Epithelial cell of esophagus (primary cell): ENCODE measurements at places on chromosomes 1 and 21.
A peak's percentile ranks its signal among the peaks of the same experiment; 100 is the strongest.

- peak; percentile 49 for DNase-seq
These were observed 1.3 kb upstream of the SYT6 start for GRCh38 chr1:114154963-114155322.

GRCh38 chr1:53605181-53605580 is 133.8 kb downstream of the GLIS1 start:
- no peak for DNase-seq

DNA sequence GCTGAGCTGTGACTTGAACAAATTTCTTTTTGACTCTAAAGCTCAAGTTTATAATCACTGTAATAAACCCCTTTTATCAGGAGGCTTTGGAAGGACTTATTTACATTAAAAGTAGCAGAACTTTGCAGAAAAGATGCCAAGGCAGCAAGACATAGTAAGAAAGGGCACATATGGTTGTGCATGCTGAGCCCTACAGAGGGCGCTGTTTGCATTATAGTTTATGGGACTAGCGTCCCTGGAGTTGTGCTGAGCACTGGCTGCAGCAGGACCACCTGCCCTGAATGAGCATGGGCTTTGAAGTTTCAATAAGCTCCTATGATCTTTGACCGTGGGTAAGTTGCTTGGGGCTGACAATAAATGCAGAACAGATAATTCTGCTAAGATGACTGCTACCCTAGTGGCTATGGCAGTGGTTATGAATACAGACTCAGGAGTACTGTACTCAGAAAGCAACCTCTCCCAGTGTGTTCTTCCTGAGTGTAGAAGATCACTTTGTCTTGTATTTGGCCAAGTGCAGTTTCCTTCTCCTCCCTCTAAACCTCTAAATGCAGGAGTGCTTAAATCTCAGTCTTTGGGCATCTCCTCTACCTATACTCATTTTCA is 45.4 kb upstream of the USP1 start:
- DNase-seq: no peak

DNA sequence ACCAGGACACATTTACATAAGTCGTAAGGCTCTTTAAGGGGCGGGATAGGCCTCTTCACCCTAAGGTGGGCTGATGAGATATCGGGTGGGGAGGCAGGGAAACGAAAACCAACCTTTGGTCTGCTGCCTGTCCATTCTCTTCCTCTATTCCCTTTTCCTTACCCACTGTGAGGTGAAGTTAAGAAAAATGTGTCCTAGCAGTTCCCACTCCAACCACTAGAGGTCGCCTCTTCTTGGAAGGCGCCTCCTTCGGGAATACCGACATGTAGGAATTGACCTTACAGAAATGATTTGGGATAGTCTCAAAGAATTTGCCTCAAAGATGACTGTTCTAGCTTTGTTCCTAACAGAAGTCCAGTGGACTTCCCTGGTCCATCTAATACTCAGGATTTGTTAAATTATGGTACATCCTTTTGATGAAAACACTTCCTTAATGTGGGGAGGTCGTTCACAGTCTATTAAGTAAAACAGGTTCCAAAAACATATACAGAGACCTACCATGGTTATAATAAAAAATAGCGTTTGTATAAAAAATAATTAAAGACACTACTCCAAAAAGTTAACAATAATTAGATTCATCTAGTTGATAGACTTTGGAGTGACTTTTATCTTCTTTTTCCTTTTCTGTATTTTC is 14.1 kb downstream of the AZIN2 start:
- peak; percentile 72 for DNase-seq

DNA sequence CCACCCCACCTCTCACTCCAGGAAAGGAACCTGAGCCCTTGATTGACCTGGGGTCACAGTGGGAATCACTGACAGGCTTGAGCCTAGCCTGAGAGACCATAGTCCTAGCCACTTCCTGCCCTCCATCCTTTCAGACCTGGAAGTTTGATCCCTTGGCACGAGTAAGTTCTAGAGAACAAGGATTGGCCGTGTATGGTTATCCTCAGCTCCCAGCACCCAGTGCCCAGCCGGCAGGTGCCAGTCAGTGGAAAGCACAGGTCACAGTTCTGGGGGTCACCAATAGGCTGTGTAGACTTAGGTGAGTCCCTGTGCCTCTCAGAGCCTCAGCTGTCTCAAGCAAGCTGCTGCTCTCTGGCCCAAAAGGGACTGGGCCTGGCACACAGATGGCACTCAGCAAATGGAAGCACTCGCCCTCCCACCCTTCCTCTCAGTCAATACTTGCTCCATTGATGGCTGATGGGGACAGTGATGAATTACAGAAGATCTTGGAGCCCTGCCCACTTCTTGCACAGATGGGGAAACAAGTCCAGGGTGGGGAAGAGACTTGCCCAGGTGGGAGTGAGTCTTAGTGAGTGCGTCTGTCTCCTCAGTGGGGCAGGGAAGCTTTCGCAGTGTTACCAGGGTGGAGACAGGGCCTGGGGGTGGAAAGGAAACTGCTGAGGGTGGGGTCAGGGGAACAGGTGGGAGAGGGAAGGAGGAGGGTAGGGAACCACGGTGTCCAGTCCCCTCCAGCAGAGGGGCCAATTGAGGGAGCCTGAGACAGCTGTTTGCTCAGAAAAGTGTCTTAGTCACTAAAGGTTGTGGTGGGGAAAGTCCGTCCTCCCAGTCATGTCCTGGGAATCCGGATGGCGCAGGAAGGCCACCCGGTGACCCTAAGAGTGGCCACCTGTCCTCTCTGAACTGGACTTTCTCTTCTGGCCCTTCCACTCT is 2.6 kb upstream of the KCNQ4 start:
- DNase-seq: no peak

DNA sequence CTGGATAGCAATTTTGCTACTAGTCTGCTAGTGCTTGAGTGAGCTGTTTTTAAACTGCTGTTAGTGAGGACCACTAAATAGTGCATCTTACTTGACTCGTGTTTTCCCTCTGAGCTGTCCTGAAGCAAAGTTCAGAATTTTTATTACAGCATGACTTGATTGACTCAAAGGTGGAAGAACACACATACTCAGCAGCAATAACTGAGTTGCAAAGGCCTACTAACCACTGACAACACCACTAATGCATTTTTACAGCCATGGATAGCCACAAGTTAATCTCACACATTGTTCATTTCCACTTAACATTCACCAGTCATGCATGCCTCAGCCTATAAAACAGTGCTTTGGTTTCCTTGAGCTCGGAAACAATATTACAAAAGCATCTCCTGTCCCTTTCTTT is 148.7 kb downstream of the RUNX1 start:
- peak; percentile 45 for DNase-seq

DNA sequence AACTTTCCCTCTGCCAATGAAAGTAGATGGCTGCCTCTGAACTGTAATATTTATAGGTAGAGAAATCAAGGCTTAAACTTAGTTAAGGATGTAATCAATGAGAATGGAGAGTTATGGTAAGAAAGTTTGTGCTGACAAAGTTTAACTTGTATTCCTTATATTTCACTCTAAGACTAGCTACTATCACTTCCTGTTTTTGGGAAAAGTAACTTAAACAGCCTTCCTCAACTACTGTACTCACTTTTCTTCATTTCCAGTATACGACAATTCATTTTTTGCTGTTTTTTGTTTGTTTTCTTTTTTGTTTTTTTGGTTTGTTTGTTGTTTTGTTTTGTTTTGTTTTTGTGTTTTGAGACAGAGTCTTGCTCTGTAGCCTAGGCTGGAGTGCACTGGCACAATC is 3.7 kb downstream of the RGS18 start:
- DNase-seq: no peak

DNA sequence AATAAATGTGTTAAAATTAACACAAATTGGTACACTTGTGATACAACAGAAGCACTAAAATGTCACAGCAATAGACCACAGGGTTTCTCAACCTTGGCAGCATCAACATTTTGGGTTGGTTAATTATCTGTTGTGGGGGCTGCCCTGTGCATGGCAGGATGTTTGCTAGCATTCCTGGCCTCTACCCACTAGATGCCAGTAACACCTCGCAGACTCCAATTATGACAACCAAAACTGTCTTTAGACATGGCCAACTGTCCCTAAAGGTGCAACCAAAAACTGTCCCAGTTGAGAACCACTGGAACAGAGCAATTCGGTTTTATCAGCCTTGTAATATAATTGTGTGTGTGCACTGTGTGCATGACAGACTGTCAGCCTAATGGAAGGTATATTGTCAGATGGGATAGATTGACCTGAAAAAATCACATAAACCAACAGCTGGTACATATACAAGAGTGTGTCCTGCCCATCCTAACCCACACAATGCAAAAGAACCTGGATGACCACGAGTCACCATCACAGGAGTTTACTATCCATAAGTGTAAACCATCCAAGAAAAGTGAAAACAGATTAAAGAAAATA is 13.5 kb upstream of the ERG start:
- DNase-seq: no peak

DNA sequence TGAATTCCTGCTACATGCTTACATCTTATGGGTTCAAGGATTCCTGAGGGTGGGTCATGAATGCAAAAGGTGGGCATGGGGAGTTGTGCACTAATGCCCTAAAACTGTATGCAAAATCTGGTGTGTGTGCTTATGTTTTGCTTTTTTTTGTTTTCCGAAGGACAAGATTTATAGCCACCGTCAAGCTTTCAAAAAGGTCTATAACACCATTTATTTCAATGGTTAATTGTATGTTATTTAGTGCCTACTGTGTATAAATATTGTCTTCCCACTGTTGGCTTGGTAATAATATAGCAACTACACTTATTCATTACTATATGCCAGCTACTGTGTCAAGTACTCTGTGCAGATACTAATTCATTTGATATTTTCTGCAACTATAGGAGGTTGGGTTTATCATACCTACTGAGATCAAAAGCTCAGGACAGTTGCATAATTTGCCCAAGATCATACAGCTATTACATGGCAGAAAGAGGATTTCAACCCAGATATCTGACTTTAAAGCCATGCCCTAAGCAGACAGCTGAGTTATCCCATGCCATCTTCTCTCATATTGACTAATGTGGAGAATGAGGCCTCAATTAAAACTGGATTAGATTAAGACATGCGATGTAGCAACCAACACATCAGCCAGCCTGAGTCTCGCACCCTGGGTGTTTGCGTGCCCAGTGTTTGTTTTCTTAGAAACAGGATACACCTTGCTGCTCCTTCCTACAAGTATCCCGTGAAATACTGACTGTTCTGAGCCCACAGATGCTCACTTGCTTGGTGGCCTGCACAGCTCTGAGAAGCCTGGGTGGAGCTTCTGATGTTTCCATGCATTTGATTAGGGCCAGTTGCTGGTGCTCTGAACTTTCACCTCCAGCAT is 34.6 kb downstream of the GADD45A start:
- DNase-seq: no peak

DNA sequence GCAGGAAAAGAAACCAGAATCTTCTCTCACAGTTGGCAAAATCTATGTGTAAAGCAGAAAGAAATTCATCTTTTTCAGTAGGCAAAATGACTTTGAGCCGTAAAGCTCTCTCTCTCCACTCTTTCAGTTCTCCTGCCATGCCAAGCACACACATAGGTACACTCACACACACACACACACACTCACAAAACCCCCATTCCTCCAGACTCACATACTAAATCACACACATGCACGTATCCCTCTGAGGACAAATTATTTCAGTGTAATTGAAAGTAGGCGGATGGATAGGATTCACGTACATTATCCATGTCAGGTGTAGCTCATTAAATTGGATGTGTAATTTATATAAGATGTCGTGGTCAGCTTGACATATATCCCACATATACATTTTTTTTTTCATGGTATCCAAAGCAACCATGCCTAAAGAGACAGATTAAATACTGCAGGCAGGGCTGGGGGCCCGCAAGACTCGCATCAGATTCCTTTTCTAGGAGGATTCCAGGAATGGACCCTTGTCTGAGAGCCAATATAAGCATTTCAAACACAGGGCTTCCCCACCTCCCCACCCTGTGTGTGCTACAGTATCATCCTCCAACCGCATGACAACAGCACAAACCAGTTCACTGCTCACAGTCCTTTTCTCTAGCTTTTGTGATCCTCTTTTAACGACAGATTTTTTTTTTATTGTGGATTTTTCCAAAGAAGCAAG is 320.9 kb downstream of the PCP4 start:
- no peak for DNase-seq

DNA sequence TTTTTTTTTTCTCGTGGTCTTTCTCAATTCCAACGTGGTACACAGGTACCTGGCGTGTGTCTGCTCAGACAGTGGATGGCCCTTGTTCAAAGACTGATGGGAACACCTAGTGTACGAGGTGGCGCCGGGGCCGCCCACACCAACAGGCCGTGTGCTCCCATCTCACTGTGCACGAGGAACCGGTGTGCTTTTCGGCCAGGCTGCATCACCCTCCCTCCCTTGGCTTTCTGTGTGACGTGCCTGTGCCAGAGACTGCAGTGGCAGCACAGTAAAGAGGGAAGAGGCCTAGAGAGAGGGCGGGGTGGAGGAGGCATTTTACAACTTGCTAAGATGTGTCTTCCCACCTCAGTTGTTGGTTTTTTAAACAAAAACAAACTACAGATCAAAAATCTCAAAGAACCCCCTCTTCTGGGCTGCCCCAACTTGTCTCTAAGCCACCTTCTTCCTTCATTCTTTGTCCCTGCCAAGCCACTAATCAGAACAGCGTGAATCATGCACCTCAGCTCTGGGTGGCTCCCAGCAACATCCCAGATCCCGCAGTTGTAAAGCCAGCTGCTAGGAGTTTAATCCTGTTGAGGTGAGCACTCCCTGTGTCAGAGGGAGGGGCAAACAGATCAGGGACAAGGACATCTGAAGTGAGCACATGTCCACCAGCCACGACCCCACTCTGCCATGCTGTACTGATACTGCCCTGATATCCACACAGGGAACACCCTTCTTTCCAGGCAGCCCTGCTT is 20.7 kb downstream of the IRF2BP2 start:
- peak; percentile 86 for DNase-seq

DNA sequence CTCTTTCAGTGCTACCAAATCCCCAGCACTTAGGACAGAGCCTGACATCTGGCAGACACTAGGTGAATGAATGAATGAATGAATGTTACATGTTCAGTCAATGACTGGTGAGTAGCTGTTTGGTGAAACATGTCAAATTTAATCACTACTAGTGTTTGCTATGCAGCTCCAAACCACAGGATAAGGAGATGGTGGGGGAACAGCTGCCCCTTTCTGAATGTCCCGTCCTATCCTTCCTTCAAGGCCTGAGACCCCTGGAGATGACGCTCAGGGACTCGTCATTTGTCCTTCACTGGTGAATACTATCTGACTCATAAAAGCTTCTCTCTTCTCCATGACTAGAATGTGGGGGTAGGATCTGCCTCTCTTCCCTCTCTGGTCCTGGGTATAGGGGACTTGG is 175.4 kb downstream of the HIVEP3 start:
- DNase-seq: peak; percentile 18

DNA sequence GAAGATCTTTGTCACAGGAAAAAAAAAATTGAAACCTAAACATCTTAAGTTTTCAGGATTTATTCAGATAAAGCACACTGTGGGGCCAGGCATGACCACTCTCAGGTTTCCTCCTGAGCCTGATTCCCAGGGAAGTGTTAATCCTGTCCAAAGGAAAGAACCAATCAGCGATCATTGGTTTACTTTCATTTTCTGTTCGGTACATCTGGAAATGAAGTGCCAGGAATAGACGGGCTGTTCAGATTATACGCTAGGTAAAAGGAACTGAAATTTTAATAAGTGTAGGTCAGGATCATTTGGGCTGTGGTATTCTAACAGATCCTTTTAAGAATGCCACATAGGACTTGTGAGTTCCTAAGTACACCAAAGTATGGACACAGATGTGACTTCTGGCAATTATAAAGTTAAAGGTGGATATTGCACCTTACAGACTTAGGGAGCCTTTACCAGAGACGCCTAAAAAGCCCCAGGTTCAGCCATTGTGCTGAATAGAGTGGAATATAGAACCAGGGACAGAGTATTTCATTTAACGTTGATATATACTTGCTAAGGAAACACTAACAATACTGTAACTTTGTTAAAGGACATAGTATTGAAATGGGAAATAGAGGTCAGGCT is 9.3 kb upstream of the CACYBP start:
- DNase-seq: peak; percentile 16
